ENCODE measurements at places on chromosomes 12 and 14.

- no peak for DNase-seq
Measured at GRCh38 chr14:88380405-88380804, 5.1 kb upstream of the SPATA7 start.

DNA sequence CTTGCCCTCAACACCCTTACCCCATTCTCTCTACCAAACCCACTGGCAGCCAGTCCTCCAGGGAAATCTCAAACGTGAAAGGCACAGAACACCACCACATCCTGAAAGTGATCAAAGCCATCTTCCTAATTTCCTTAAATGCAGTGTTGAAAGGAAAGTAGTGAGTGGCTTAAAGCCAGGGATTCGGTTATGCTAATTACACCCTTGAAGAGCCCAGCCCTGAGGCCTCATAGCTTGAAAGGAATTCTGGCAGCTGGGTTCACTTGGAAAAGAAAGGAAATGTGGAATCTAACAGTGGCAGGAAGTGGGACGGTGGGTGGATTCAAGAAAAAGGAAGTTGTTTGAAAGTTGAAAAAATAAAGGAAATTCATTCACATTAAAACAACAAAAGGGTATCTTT is 73.0 kb upstream of the FICD start:
- DNase-seq = no peak

DNA sequence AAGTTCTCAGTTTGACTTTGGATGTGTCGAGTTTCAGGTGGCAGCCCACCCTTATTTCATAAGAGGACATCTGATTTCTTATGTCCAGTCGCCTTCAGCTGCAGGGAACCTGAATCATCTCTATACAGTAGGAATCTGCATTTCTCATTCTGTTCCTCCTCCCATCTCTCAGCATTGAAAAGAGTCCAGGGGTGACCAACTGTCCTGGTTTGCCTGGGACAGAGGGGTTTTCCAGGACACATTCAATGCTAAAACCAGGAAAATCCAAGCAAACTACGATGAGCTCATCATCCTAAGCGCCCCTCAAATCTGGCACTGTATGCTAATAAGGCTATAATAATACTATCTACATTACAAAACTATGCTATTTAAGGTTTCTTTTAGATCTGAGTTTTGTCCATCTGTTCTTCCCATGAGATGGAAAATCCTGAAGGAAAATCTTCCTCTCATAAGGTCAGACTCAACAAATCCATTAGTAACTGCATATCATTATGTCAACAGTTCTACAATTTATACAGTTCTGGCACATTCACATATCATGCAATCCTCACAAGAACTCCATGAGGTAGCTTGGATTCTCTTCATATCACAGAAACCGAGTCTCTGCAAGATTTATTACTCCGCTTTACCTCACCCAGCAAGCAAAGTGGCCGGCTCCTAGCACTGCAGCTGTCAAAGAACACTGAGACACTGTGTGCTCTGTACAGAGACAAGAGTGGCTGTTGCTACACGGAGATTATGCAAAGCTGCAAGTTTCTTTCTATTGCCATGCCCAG is 15.6 kb upstream of the CALM1 start:
- no peak for DNase-seq

DNA sequence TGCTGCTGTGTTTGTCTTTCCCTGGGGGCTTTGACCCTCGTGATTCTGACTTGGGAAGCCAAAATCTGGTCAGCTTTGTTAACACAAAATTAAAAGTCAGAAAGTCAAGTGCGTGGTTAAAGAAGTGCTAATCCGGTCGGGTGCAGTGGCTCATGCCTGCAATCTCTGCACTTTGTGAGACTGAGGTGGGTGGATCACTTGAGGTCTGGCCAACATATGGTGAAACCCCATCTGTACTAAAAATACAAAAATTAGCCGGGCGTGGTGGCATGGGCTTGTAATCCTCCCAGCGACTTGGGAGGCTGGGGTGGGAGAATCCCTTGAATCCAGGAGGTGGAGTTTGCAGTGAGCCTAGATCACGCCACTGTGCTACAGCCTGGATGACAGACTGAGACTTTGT is 844.6 kb downstream of the VRK1 start:
- DNase-seq = no peak

GRCh38 chr12:82955043-82955442 is 268.3 kb downstream of the TMTC2 start:
- DNase-seq = no peak

- DNase-seq = no peak
Measured at GRCh38 chr12:109163167-109163566, 46.8 kb downstream of the ACACB start.

DNA sequence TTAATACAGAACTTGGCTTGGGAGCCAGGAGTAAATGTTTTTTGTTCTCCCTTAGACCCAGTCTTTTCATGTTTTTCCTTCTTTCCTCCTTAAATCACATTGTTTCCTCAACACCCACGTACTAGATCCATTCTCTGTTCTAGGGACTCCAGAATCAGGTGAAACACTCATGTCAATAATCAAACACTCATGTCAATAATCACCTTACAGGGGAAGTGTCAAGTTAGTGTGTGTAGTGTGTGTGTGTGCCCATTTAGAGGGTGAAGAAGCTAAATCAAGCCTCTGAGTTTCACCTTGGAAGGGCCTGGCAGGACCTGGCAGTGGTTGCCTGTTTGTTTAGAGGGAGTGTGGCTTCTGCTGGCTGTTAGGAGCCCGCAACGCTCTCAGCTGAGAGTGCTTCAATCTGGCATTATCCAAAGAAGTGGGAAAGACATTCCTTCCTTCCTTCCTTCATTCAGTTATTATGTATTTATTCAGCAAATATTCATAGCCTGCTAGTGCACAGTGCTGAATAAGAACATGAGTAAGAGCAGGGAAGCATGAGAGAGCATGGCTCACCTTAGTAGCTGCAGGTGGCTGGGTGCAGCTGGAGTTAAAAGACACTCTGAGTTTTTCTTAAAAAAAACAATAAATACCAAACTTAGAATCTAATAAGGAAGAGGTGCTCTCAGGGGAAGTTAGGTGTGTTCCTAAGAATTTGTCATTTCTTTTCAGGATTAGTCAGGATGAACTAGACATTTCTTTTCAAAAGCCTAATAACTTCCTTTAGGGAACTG is 17.6 kb upstream of the EID3 start:
- DNase-seq = no peak

- no peak for DNase-seq
Measured at GRCh38 chr14:85865701-85866100, 335.8 kb downstream of the FLRT2 start.

- no peak for DNase-seq
Measured at GRCh38 chr14:95046711-95047681, 110.3 kb downstream of the DICER1 start.

GRCh38 chr12:67964456-67964855 is 24.8 kb upstream of the IFNG-AS1 start:
- no peak for DNase-seq

DNA sequence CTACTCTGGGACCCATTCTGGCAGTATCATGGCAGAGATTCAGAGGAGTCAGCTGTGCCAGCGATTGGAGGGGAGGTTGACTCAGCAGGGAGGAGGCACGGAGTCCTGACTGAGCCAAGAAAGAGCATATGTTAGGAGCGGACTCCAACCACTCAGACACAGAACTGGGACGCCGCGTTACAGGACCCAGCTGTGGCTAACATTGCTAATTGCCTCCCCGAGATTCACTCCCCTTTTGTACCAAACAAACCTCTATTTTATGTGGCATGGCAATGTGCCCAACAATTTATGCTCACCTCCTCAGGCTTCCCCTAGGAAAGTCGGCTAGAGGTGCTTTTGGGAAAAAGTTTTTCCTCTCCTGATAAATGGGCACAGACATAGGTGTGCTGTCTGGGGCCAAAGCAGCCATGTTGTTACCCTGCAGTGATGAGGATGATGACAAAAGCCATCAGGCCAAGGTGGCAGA is 15.2 kb upstream of the CLIP1 start:
- no peak for DNase-seq

DNA sequence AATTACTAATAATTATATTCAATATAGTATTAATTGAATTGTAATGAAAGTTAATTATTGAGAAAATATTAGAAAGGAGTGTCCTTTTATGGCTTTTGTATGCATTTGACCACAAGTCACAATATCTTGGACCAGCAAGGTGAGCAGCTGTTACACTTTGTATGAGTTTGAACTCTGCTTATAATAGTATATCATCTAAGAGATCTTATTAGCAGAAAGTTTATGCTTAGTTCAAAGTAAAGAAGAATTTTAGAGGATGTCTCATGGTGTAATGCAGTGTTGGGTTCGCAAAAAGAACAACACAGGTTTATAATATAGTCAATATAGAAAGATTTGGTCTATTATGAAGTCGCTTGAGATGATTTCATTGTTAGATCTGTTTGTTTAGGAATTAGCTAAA is 2.0 kb upstream of the TRIM9 start:
- DNase-seq = no peak

- no peak for DNase-seq
Measured at GRCh38 chr12:69719336-69720316, 19.0 kb upstream of the RAB3IP start.

- no peak for DNase-seq
Measured at GRCh38 chr12:10501030-10501429, 4.7 kb upstream of the EIF2S3B start.

- DNase-seq = no peak
Measured at GRCh38 chr12:104152685-104153241, 14.8 kb upstream of the NFYB start.

GRCh38 chr14:90514015-90514398 is 117.2 kb downstream of the CALM1 start:
- no peak for DNase-seq

DNA sequence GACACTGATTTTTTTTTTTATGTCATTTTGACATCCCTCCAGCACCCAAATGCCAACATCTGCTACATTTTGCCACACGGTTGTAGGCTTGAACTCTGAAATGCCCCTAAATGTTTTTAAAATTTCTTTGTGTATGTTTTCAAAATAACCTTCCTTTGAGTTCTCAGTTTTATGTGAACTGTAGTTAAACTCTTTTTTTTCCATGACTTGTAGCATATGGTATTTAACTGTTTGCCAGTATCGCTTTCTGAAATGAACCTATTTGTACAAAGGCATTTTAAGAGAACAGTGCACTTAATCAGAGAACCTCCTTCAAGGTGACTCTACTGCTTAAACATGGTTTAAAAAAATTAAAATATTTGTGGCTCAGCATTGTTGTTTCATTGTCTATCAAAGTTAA is 61.5 kb downstream of the PDE3A start:
- DNase-seq = no peak

- no peak for DNase-seq
Measured at GRCh38 chr12:14364583-14365271, 755 bp upstream of the ATF7IP start.

DNA sequence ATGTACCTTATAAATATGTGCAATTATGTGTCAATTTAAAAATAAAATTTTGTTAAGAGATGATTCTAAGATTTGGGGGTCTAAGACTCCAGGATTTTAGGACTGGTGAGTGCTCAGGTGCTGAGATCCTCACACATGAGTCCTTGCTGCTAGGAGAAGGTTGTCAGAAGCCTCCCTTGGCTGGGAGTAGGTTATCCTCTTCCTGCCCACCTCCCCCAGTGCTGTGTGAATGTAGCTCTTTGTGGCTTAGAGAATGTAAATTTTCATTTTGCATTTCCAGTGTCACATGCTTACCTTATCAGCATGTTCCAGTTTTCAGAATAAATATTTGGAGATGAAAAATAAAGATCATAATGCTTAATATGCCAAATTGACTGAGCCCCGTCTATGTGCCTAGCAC is 114.2 kb upstream of the MDM1 start:
- no peak for DNase-seq

GRCh38 chr14:74793506-74794155 is 30.5 kb downstream of the YLPM1 start:
- no peak for DNase-seq

- no peak for DNase-seq
Measured at GRCh38 chr14:68285421-68286179, 466.0 kb downstream of the RAD51B start.

DNA sequence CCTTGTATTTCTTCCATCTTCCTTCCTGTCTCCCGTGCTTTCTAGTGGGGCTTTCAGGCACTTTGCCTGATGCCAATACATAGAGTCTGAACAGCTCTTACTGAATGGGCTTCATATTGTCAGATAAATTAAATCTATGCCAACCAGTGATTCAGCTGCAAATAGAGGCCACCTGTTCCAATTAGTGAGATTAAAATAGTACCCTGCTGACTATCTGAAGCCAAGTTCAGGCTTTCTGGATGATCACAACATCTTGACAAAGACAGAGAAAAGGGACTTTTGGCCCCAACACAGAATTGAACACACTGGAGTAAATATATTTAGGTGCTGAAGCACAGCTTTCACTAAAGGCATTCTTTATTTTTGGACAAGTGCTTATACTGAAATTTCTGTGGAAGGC is 11.8 kb downstream of the TMCC3 start:
- DNase-seq = no peak

- DNase-seq = no peak
Measured at GRCh38 chr14:76309572-76310162, 66.3 kb upstream of the ESRRB start.

- DNase-seq = no peak
Measured at GRCh38 chr14:48890333-48890732, 695.8 kb downstream of the RPS29 start.

DNA sequence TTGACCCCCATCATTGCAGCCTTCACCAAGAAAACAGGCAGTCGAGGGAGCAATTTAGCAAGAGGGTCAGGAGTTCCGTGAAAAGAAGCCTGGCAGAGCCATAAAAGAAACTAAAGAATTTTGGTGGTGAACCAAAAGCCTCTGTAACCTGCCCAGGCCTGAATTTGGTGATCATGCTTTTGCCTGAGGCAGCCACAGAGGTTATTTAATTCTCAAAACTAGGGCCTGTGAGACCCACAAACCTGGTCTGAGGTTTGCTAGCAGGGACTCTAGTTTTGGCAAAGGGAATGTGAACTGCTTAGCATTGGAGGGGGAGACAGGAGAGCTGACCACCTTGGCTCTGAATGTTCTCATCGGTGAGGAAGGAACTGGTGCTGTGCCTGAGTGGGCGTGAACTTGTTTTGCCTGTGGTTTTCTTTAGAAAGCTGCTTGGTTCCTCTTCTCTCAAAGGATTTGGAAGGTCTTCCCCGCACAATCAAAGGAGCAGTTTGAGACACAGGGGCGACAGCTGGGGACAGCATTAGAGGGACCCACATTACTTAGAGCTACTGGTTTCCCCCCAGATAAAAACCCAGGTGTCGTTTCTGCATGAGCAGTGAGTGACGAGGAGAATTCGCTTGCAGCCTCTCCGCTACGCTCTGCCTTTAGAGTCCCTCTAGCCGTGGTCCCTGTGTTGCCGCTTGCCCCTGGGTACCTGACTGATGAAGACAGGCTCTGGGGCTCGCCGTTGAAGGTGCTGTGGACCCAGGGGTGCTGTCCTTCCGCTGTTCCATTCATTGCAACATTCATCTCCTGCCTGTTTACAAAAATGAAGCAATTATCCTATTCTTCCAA is 12.6 kb upstream of the WNT5B start:
- DNase-seq = no peak

- no peak for DNase-seq
Measured at GRCh38 chr12:124034297-124034696, 61.3 kb downstream of the ZNF664 start.

GRCh38 chr12:127150956-127151355 is 1116.0 kb upstream of the TMEM132C start:
- DNase-seq = no peak

DNA sequence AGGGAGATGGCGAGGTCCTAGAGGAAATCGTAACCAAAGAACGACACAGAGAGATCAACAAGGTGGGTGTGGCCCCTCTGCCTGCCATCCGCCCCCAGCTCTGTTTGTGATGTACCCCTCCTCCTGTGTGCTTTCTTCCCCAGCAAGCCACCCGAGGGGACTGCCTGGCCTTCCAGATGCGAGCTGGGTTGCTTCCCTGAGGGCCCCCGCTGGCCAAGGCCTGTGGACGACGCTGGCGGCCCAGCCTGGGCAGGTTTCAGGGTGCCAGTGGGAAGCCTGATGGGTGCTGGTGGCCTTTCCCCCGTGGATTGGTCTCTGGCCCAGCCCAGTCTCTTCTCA is 2.0 kb downstream of the ARL6IP4 start:
- DNase-seq = no peak

All from neural crest cell (in vitro differentiated cells).